Right lobe of liver (tissue), 6 donors: ENCODE measurements at places on chromosomes 1 and 21. TPM values are rescaled to one million over a fixed set of nuclear protein-coding genes. Genes with fewer than 3 reads are reported as not detected.
A peak's percentile ranks its signal among the peaks of the same experiment; 100 is the strongest.

GRCh38 chr1:64356636-64357256 is 113.2 kb upstream of the CACHD1 start:
- DNase-seq: no peak

DNA sequence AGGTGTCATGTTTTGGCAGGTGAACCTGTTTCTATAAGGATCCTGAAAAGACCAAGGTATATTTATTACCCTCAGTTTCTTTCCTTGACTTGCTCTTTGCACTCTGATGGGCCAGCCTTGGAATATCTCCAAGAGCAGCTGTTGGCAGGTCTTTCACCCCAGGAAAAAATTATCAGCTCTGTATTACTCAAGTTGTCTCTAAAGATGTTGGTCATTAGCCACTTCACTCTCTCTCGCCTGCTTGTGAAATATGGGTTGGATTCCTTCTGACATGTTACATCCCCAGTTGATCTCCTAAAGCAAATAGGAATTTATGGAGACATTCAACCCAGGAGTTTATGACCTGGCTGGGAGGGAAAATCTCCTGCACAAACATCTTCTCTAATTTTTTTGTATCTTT is 85.9 kb downstream of the KCNJ15 start:
- DNase-seq: no peak

- no peak for DNase-seq
These were observed 11.0 kb downstream of the PRKCZ start for GRCh38 chr1:2061065-2061778.

- DNase-seq: no peak
These were observed 24.8 kb downstream of the ATPAF1 start for GRCh38 chr1:46643368-46643775.

Gene DMBX1
- total RNA-seq: not detected

- peak; percentile 88 for DNase-seq
These were observed 3.4 kb downstream of the SCCPDH start for GRCh38 chr1:246727594-246727993.

GRCh38 chr1:59484096-59484495 is 187.2 kb downstream of the FGGY start:
- no peak for DNase-seq

- peak; percentile 74 for DNase-seq
These were observed 17.3 kb downstream of the CSF1 start for GRCh38 chr1:109927911-109928321.

Gene TMEM50A
- 39.8 TPM for total RNA-seq

Gene CHI3L2
- total RNA-seq: not detected

GRCh38 chr21:23014021-23014420 is 2015.8 kb downstream of the NCAM2 start:
- DNase-seq: no peak

- DNase-seq: no peak
These were observed 18.6 kb downstream of the CD247 start for GRCh38 chr1:167499664-167500101.

DNA sequence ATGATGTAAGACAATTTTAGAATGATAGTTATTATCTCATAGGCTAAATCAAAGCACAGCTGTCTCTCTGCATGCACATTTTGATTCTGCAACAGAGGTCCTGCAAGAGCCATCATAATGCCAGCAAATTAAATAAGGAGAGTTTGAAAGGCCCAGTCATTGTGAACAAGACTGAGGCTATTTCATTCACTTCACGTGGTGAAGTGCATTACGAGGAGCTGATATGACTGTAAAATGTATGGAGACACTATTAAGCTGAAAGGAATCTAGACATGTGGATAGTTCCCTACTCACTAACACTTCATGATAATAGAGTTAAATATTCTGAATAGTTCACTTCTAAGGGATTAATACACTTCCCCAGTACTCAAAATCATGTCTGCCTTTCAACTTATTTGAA is 299.0 kb downstream of the SMYD3 start:
- no peak for DNase-seq

Gene ABCG1
- 4.5 TPM for total RNA-seq

DNA sequence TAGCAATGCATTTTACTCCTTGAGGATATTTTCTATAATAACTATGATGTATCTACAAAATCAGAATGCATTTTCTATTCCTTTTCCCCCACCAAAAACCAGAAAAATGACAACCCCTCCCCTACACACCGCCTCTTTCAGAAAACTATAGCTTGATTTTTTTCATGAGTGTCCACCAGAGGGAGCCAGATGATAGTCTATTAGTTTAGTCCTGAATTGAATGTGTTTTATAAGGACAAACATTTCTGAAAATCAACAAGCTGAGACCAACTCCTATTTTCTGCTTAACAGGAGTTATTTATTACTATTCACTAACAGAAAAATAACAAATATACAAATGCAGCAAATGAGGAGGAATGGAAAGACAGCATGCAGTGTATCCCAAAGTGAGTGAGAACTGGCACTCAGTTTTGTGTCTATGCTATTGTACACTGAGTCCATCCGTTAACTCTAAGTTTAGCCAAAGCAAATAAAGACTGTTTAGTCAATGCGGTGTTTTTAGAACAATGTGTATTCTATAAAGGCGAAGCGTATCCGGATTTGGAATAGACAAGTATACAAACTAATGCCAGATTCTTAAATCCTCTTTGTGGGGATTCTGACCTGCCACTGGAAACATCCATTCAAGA is 182.6 kb downstream of the VAV3 start:
- no peak for DNase-seq

- DNase-seq: no peak
These were observed 11.3 kb downstream of the FAM20B start for GRCh38 chr1:179036844-179037465.

- DNase-seq: no peak
These were observed 11.1 kb downstream of the ECE1 start for GRCh38 chr1:21278860-21279845.

Gene NENF
- total RNA-seq: 38.0 TPM

Gene DYNLT4
- total RNA-seq: not detected

- no peak for DNase-seq
These were observed 129.7 kb upstream of the NGF start for GRCh38 chr1:115467790-115468189.

GRCh38 chr1:92945748-92946270 is 15.5 kb downstream of the DIPK1A start:
- DNase-seq: no peak

DNA sequence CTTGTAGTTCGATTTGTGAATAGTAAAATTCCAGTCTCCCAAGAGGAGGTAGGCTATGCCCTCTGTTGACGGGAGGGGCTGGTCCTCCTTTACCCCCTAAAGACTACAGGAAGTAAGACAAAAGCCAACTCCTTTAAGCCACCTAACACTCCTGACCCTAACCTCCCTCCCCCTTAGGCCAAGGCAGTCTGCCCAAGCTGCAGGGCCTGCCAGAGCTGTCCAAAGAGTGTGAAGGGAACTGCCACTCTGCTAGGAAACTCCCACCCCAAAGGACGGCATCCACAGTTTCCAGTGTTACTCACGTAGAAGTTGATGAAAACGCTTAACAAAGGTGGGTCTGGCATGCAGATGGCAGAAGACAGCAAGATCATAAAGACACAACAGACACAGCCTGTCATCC is 803.2 kb downstream of the PLA2G4A start:
- DNase-seq: no peak

GRCh38 chr1:212935387-212935981 is 14.9 kb upstream of the VASH2 start:
- no peak for DNase-seq

Gene CFHR4
- 49.3 TPM for total RNA-seq

GRCh38 chr1:55718758-55719671 is 503.9 kb upstream of the USP24 start:
- DNase-seq: no peak

Gene RCSD1
- 8.4 TPM for total RNA-seq

- DNase-seq: no peak
These were observed 15.3 kb upstream of the CLIC6 start for GRCh38 chr21:34653522-34653921.

Gene HCRTR1
- total RNA-seq: not detected

GRCh38 chr1:201383647-201384405 is 6.3 kb upstream of the TNNT2 start:
- no peak for DNase-seq

Gene KLHDC8A
- total RNA-seq: not detected

- DNase-seq: no peak
These were observed 56.7 kb downstream of the LACTBL1 start for GRCh38 chr1:22915816-22916470.

DNA sequence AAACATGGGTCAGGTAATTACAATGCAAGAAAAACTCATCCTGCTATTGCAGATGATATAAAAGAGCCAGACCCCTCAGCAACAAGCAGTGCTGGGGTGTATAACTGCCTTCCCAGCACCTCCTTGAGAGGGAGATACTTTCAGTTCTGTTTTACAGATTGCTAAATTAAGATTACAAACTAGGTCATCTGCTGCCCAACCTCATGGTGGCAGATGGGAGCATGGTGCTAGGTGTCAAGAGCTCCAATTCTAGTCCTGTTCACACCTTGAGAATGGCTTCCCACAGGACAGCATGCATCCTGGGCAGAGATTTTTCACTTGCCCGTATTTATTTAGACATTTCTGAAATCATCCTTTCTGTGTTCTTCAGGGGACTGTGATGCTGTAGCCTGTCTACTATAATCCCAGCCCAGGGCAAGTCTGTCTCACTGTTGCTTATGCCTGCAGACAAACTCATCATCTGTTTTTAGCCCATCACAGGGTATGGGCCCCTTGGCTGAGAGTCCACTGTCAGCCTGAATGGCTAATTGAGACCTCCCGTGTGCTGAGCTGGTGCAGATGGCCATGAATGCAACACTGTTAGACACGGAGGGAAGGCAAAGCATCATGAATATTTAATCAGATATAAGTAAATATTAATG is 40.2 kb upstream of the PBX1 start:
- no peak for DNase-seq

DNA sequence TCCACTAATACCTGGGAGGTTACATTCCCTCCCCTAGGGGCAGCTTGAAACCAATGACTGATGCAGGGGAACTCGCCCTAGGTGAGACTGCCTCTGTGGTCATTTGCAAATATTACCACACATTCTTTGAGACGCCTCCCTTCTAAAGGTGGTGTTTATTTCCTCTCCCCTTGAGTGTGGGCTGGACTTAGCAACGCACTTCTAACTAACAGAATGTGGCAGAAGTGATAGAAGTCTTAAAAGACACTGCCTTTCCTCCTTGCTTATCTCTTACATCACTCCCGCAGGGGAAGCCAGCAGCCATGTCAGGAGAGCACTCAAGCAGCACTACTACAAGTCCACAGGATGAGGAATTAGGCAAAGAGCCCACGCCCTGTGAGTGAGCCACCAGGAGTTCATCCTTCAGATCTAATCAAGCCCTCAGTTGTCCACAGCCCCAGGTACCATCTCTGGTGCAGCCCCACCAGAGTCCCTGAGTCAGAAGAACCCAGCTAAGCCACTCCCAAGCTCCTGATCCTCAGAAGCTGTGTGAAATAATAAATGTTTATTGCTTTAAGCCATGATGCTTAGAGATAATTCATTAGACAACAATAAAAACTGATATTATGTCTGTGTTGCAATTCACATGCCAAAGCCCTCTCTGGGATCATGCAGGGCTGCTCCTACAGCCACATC is 14.8 kb upstream of the MATN1 start:
- no peak for DNase-seq

- no peak for DNase-seq
These were observed 244.8 kb downstream of the LRRIQ3 start for GRCh38 chr1:73953186-73953585.

DNA sequence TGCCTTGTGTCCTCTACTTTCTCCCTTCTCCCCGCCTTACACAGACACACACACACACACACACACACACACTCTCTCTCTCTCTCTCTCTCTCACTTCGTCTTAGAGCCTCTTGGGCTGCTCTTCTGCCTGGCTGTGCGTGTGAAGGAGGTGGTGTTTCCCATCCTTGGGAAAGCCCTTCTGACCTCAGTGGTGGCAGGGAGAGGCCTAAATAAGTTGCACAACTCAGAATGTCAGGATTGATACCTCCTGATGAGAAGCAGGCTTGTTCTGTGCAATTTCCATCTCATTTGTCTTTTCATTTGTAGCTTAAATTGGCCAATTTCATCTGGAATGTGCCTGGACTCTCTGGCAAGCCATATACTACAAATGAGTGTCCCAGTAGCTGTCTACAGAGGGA is 25.0 kb downstream of the LRRN2 start:
- no peak for DNase-seq

- DNase-seq: no peak
These were observed 90.9 kb downstream of the SH3GLB1 start for GRCh38 chr1:86795316-86795715.

DNA sequence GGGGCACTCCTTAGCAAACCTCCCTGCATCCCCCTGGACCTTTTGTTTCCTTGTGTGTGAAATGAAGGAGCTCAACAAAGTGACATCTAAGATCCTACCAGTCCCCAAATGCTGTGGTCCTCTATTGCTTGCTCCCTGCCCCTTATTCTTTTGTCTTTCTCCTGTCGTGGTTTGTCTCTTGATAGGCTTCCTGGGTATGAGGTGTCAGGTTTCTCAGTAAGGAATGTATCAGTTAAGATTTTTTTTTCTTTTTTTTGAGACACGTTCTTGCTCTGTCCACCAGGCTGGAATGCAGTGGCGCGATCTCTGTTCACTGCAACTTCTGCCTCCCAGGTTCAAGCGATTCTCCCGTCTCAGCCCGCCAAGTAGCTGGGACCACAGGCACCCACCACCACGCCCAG is 16.8 kb downstream of the CNIH3 start:
- no peak for DNase-seq

GRCh38 chr1:244084763-244085162 is 33.7 kb downstream of the ZBTB18 start:
- no peak for DNase-seq

GRCh38 chr1:2871246-2871815 is 69.8 kb upstream of the TTC34 start:
- no peak for DNase-seq

GRCh38 chr1:32716312-32717148 is 14.0 kb upstream of the SYNC start:
- peak; percentile 98 for DNase-seq

Gene MAP3K7CL
- 3.2 TPM for total RNA-seq

Gene CELA2A
- not detected for total RNA-seq

DNA sequence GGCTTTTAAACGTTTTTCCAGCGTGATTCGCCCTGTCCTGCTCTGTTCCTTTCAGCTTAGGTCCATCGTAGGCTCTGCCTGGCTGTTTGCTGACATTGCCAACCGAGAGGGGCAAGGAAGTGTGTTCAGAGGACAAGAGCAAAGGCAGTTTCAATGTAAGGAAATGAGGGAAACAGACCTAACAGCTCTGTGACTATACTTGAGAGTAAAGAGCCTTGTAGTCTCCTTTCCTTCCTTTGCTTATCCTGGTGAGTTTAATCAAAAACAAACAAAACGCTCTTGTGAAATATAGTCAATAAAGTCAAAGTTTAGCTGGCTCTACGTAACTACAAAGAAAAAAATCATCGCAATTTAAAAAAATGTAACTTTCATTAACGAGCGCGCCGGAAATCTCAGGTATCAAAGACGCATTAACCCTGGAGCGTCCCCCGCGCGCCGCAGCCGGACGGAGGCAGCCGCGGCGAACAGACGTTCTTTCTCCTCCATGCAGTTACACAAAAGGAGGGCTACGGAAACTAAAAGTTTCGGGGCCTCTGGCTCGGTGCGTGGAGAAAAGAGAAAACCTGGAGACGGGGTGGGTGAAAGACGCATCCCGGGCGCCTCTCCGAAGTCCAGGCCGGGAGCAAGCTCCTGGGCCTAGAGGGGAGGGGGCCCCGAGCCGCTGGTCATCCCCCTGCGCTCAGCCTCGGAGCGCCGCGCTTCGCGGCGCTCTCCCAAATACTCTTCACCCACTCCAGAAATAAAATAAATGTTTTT is 617 bp upstream of the ADGRL2 start:
- DNase-seq: peak; percentile 66

Gene SMAP2
- 23.7 TPM for total RNA-seq

Gene PRRX1
- total RNA-seq: 0.55 TPM
